ENCODE measurements at places on chromosomes 12 and 14.

DNA sequence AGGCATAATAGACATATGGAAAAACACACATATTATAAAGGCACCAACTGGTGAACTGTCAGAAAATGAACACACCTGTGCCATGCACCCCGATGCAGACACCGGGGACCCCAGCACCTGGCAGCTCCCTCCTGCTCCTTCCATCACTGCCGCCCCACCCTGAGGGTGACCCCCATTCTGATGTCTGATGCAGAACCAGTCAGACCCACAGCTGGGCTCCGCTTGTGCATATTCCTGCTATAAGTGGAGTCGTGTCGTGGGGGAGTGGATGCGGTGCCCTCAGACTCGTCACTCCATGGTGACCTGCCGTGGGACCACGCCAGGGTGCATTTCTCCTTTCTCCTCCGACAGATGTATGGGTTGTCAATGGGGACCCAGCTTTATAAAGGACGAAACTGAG, 45.7 kb upstream of the MEG3 start:
- no peak for DNase-seq

DNA sequence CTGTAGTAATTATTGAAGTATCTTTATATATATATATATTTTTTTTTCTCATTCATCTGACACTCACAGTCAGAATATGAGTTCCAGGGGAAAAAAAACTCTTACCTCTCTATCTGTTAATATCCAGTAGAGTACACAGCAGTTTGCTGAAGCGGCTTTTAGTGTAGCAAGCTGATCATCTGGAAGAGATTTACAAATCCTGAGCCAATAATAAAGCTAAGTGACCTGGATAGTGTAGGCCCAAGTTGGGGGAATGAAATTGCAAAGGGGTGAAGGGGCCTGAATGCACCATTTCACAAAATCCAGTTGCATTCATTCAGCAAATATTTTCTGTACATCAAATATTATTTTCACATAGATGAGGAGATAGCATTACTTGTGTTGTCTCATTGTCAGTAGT, 234.6 kb upstream of the FLRT2 start:
- DNase-seq: no peak

DNA sequence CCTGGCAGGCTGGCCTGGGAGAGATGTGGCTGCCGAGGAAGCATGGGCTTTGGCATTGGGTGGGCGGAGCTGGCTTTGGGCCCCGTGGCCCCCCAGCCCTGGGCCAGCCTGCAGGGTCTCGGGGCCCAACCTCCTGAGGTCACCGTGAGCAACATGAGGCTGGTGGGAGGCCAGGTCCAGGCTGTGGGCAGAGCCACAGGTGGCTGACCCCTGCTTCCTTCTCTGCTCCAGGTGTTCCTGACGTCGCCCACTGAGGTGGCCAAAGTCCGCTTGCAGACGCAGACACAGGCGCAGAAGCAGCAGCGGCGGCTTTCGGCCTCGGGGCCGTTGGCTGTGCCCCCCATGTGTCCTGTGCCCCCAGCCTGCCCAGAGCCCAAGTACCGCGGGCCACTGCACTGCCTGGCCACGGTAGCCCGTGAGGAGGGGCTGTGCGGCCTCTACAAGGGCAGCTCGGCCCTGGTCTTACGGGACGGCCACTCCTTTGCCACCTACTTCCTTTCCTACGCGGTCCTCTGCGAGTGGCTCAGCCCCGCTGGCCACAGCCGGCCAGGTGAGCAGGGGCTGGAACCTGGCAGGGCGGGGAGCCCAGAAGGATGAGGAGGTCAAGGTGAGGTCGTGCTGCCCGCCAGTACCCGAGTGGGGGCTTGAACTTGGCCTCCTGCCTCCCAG, 5.5 kb downstream of the SLC25A47 start:
- no peak for DNase-seq

- DNase-seq: no peak
These were observed at the start of gene LRRC74A for GRCh38 chr14:76826122-76826521. LRRC74A (plus strand) TSS chr14:76826408; CDS start chr14:76826698, 290 bp downstream.

GRCh38 chr12:126362964-126363363, 1297.7 kb downstream of the AACS start:
- DNase-seq: no peak

Measured in T1000 (cell line).